ENCODE measurements at places on chromosomes 1 and 21. TPM values are rescaled to one million over a fixed set of nuclear protein-coding genes. Genes with fewer than 3 reads are reported as not detected.
A peak's percentile ranks its signal among the peaks of the same experiment; 100 is the strongest.

CLDN14 gene
- total RNA-seq: 0.79 TPM

ITLN1 gene
- total RNA-seq: 0.49 TPM

- no peak for DNase-seq
These were observed 7.9 kb downstream of the ALX3 start for GRCh38 chr1:110062612-110063011.

GRCh38 chr1:150235294-150235851 is 539 bp downstream of the ANP32E start:
- no peak for DNase-seq

MTX1 gene
- total RNA-seq: 19.1 TPM

- peak; percentile 16 for DNase-seq
These were observed 75.5 kb upstream of the MACF1 start for GRCh38 chr1:39128959-39129358.

DNA sequence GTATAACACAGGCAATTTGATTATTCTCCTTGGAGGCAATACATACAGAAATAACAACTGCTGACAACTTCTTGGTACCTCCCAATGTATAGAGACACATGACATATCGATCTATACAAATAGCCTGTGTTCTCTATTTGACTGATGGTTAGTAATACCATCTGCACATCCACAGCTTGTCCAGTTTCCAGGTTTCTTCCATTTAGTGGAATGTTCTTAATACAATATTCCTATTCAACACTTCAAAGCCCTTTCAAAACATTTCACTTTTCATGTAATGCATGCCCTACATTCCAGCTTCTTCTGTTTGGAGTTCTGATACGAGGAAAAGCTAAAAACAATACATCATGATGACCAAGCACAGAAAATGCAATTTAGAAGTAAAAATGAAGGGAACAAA is 37.0 kb upstream of the GORAB start:
- peak; percentile 19 for DNase-seq

TMCO1 gene
- total RNA-seq: 37.0 TPM

DNA sequence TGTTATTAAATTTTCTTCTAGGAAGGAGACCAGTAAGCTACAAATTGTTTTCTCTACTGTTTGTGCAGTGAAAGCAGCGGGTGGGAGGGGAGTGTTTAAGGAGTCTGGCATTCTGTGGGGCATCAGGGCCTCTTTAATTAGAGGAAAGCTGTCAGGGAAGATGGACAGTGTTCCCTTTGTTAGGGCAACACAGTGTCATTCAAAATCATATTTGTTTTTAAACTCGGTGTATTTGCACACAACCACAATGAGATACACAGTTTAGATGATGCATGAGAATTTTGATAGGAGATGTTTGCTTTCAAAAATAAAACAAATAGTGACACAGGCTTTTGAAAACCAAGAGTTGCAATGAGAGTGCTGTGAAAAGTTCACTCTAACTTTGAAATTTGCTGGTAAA is 15.1 kb upstream of the ST6GALNAC3 start:
- DNase-seq: no peak

GRCh38 chr21:30831194-30831765 is 1.7 kb upstream of the KRTAP7-1 start:
- no peak for DNase-seq

DNA sequence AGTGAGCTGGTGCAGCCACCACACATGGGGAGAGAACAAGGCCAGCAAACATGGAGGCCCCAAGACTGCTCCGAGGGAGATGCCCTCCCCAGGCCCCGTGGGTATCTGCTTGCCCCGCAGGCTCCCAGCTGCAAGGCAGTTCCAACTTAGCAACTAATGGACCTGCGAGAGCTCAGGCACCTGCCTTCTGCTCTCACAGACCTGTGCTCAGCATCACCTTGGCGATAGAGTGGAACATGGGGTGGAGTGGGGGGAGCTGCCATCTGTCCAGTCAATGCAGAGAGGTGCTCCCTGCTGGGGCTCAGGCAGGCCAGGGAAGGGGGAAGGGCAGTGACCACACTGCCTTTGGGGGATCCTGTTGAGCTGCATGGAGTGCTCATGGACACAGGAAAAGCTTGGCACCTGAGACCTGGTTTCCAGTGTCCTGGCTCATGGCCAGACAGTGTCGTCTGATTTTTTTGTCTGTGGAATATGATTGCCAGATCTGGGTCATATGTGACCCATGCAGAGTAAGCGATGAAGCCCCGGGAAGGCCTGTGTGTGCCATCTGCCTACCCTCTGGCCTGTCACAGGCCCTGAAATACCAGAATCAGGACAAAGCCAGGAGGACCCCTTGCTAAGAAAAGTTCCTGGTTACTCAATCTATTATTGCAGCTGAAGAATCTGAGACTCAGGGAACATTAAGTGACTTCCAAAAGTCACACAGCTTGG is 39.9 kb upstream of the TENT5C start:
- no peak for DNase-seq

DNA sequence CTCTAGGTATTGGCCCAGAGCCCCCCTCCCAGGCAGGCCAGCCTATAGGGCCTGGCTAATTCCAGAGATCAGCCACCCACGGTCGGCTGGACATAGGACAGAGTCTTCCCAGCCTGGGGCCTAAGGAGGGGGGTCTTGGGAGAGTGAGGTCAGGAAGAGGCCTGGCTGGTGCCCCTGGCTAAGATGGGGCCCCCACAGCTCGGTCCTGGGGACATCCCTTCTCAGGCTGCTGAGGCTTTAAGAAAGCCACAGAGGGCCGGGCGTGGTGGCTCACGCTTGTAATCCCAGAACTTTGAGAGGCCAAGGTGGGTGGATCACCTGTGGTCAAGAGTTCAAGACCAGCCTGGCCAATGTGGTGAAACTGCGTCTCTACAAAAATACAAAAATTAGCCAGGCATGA is 2.5 kb downstream of the C1orf167 start:
- no peak for DNase-seq

SLC44A3 gene
- total RNA-seq: 1.8 TPM

DNA sequence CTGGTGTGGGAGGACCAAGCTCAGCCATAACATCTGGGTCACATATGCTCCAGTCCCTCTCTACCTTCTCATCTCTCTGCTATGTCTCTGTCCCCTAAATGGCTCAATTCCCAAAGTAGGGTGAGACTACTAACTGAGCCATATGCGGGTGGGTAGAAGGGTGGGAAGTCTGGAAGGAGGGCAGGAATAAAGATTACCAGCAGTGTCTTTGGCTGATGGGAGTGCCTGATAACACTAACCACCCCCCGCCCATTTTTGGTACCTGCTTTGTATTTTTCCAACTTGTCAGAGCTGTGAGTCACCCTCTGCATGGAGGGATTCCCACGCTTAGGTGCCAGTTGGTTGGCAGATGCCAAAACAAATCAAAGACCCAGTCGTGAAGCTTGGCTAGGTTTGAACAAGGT is 14.9 kb upstream of the SSBP3 start:
- DNase-seq: no peak

GRCh38 chr21:25215698-25216384 is 391.4 kb downstream of the MRPL39 start:
- DNase-seq: no peak

DNA sequence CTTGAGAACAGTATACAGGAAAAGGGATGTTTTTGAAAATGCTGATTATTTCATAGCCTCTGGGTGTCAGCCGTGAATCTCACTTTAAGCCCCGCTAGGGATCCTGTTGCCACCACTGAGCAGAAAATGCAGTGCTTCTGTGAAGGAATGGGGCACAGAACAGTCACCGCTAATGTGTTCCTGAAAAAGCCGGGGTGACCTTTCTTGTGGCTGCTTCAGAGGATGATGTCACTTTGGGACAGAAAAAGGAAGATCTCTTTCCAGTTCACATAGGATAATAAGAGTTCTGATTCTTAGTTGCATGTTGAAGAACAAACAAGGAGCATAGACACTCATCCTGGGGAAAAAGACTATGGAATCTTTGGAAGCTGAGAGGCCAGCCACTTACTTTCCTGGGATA is 349.6 kb downstream of the DISC1 start:
- no peak for DNase-seq

ANKRD35 gene
- 12.9 TPM for total RNA-seq

- peak; percentile 40 for DNase-seq
These were observed 60.4 kb downstream of the UBE2U start for GRCh38 chr1:64263856-64264255.

DNA sequence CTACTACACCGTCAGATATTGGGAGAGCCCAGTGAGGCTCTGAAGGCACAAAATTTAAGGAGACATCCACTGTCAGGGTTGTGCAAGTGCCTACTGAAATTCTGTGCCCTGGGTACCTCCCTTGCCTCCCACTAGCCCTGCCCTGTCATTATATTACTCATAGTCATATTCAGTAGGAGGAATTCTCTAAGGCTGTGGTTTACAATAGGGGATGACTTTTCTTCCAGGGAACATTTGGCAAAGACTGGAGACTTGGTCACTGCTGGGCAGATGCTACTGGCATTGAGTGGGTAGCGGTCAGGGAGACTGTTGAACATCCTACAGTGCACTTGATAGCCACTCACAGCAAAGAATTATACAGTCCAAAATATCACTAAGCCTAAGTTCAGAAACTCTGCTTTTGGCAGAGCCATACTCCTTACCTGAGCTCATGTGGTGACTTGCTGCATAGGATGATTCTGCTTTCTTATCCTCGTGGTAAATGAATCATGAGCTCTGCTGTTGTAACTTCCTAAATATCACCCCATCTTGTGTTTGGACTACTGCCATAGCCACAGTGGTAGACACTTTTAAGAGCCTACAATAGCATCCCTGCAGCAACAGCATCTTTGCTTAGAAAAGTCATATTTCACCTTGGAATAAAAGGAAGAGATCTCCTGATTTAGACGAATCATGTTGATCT is 563.4 kb upstream of the PLXNA2 start:
- no peak for DNase-seq

GRCh38 chr1:40840526-40841323 is 21.4 kb downstream of the CITED4 start:
- no peak for DNase-seq

TMEM51 gene
- 3.6 TPM for total RNA-seq

GRCh38 chr1:171981303-171981702 is 140.0 kb downstream of the DNM3 start:
- DNase-seq: peak; percentile 3

PDPN gene
- 5.3 TPM for total RNA-seq

- DNase-seq: peak; percentile 90
These were observed 25.5 kb downstream of the CD34 start for GRCh38 chr1:207885129-207886032.
